ENCODE measurements at places on chromosomes 11 and 22. TPM values are rescaled to one million over a fixed set of nuclear protein-coding genes. Genes with fewer than 3 reads are reported as not detected.

DNA sequence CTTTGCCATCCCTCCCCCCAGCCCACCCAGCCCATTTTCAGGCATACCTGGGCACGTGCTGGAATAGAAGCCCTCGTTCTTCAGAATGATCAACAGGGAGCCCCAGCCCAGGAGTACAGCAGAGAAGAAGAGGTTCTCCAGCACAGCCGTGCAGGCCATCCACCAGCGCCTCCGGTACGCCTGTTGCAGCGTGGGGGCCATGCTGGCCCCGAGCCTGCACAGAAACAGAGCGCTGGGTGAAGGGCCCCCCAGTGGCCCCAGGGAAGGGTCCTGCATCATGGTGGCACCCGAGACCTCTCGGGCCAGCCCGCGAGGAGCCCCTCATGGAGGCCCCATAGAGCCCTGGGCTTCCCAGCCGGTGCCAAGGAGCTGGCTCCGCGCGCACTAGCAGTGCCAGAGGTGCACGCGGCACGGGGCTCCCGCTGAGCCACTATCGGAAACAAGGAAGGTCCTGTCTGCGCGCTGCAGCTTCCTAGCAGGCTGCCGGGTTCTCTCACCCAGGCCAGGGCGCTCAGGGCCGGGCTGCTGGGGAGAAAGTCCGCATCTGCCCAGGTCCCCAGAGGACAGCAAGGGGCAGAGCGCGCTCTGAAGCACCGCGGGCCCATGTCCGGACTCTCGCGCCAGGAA, 1.5 kb downstream of the SLC43A1 start:
- no peak for DNase-seq

GRCh38 chr11:100759106-100759505, 72.0 kb downstream of the ARHGAP42 start:
- DNase-seq, result no peak

- DNase-seq, result no peak
Measured at GRCh38 chr11:124219126-124219525, 21.8 kb upstream of the OR8G1 start.

Gene MMP8
- not detected for total RNA-seq

DNA sequence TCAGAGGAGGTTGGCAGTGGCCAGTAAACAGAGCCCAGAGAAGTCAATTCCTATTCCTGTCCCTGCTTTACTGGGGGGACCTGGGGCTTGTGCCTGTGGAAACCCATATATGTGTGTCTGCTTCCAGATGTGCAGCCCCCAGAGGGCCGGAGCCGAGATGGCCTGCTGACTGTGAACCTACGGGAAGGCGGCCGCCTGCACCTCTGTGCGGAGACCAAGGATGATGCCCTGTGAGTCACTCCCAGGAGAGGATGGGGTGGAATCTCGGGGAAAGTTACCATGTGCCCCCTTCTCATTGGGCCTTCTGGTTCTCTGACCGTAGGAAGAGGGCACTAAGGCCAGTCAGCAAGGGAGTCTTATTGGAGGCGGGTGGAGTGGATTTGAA, 5.3 kb downstream of the PLEKHB1 start:
- no peak for DNase-seq
